Osteocyte (in vitro differentiated cells): ENCODE measurements at places on chromosomes 3 and 15. TPM values are rescaled to one million over a fixed set of nuclear protein-coding genes. Genes with fewer than 3 reads are reported as not detected.

DNA sequence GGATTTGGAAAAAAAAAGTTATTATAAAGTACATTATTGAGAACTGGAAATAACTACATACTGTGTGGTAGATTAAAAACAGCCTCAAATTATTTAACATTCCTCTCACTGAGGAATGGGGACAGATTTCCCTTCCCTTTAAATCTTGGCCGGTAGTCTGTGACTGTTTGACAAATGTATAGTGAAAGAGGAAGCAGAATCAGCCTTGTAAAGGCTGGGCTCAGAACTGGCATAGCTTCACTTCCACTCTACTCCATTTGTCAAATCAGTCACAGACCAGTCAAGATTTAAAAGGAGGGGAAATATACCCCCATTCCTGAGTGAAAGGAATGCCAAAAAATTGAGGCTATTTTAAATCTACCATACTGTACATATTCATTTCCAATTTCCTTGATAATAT is 18.2 kb upstream of the B4GALT4 start:
- no peak overlapping the region for H3K27ac ChIP-seq
- no peak for DNase-seq
- no peak overlapping the region for H3K4me3 ChIP-seq
- H3K36me3 ChIP-seq = no peaks in the 10 kb centered on the region

GRCh38 chr3:100389025-100389424 is 11.9 kb downstream of the TOMM70 start:
- no peak overlapping the region for H3K27ac ChIP-seq
- H3K4me1 ChIP-seq = peaks cover 41% of the 10 kb centered on the region
- no peaks in the 10 kb centered on the region for H3K27me3 ChIP-seq
- DNase-seq = no peak

GRCh38 chr3:159929171-159930141 is 59.2 kb upstream of the IL12A start:
- H3K36me3 ChIP-seq = no peaks in the 10 kb centered on the region
- H3K4me1 ChIP-seq = peaks cover 34% of the 10 kb centered on the region
- peak overlapping the region; percentile 91 for H3K27ac ChIP-seq
- no peak for DNase-seq

- no peak overlapping the region for H3K27ac ChIP-seq
- H3K4me1 ChIP-seq = peaks cover 50% of the 10 kb centered on the region
- peaks cover 1% of the 10 kb centered on the region for H3K36me3 ChIP-seq
- DNase-seq = no peak
Observed at GRCh38 chr3:5134499-5134898, 12.4 kb downstream of the ARL8B start.

DNA sequence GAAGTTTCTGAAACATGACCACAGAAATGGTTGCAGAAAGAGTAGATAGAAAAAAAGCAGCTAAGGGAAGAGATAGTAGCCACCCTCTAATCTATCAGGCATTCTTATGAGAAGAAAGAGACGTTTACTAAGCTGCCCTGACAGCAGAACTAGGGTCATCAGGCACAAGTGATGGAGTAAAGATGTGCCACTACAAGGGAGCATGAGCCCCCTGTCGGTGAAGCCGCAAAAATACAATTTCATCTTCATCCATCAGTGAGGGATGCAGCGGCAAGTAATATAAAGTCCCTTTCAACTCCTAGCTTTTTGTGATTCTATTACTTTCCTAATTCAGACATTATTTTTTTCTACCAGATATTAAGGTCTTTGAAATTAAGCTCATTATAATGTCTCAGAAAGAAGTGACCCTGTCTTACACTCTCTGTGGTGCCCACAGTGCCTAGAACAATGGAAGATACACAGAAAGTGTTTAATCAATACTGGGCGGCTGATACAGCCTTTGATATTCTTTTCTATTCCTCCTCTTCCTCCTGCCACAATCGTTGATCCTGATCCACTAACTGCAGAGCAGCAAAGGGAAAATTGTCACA is 651.6 kb downstream of the NTRK3 start:
- peaks cover 7% of the 10 kb centered on the region for H3K4me1 ChIP-seq
- peaks cover 8% of the 10 kb centered on the region for H3K27me3 ChIP-seq
- H3K36me3 ChIP-seq = no peaks in the 10 kb centered on the region
- H3K27ac ChIP-seq = no peak overlapping the region

GRCh38 chr3:51686512-51687215 is 15.6 kb downstream of the TEX264 start:
- peaks cover 35% of the 10 kb centered on the region for H3K4me1 ChIP-seq
- no peaks in the 10 kb centered on the region for H3K27me3 ChIP-seq
- H3K4me3 ChIP-seq = no peak overlapping the region

DNA sequence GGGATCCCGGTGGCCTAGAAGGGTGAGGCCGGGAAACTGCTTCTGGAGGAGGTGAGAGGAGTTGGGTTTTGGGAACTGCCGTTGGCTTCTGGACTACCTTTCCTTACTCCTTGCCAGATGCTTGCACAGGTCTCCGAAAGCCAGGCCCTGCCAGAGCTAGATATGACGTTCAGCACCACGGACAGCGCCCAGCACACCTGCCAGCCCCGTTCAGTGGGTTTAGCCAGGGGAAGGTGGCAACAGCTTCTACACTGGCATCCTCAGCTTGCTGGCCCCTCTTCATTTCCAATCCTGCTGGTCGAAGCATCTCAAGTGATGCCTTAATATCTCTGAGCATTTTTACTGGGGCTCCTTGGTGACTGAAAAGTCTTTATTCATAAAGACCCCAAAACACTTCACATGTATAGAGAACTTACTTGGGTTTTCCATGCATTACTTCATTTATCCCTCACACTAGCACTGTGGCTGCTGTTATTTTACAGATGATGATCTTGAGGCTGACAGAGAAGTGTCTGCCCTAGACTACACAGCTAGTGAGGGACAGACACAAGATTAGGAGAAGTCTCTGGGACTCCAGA is 21.9 kb downstream of the HCN4 start:
- H3K27ac ChIP-seq = no peak overlapping the region
- H3K4me1 ChIP-seq = no peaks in the 10 kb centered on the region
- peaks cover 4% of the 10 kb centered on the region for H3K27me3 ChIP-seq

DNA sequence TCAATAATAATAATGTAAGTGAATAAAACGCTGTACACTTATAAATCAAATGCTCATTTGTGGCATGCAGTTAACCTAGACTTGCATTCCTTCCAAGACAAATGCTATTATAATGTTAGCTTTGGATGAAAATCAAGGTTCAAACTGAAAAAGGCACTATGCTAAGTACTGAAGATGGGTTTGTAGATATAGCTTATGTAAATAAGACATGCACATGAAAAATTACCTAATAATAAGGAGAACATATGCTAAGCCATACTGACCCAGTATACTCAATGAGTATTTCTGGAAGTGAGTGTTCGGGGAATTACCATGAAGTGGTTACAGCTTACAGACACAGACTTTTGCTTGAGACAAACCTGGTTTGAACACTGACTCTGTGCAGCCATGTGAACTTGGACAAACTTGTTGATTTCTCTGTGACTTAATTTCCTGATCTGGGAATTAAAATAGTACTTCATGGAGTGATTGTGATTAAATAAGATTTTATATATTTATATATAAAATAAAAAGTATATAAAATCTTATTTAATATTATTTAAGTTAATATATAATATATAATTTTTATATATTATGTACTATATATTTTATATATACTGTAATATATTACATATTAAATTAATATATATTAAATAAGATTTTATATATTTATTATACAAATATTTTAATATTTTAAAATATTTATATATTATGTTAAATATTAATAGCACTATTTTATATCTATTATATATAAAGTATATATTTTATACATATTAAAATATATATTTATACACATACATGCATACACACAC is 159.2 kb downstream of the ZPLD1 start:
- H3K27me3 ChIP-seq = peaks cover 2% of the 10 kb centered on the region
- H3K4me3 ChIP-seq = no peak overlapping the region
- no peaks in the 10 kb centered on the region for H3K36me3 ChIP-seq
- no peaks in the 10 kb centered on the region for H3K4me1 ChIP-seq
- no peak overlapping the region for H3K27ac ChIP-seq

DNA sequence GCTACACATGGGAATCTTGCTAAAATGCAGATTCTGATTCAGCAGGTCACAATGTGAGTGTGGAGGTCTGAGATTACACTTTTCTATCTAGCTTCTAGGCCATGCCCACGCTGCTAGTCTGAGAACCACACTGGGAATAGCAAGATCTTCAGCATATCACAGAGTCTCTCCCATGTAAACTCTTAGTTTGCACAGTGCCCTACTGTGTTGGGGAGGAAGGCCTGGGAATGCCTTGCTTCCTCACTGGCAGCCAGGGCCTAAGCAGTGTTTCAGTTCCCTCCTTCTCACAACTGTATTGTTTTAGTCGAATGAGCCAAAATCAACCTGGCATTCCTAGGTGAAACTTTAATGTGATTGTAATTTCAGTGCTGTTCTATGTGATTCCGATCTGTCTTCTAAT is 180.0 kb upstream of the EIF1B start:
- no peaks in the 10 kb centered on the region for H3K4me1 ChIP-seq
- DNase-seq = no peak
- no peaks in the 10 kb centered on the region for H3K27me3 ChIP-seq
- no peak overlapping the region for H3K4me3 ChIP-seq

DNA sequence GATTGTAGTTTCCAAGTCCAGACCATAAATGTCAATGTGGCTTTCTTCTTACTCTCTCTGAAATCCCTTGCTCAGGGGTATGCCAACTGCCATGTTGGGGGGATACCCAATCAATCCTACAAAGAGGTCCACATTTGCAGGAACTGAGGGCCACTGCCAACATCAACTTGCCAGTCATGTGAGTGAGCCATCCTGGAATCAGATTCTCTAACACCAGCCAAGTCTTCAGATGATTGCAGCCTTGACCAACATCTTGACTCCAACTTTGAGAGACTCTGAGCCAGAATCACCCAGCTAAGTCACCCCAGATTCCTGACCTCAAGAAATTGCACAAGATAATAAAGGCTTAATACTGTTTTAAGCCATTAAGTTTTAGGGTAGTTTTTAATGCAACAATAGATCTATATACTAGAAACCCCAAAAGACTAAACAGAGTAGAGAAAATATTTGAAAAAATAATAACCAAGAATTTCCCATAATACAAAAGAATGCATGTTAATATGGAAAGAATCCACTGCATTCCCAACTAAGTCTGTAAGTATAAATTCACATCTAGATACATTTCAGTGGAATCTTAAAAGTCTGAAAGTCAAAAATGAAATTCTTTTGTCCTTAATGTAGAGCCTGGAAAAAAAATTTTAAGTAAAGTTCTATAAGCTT is 22.4 kb downstream of the ISG20 start:
- no peaks in the 10 kb centered on the region for H3K36me3 ChIP-seq
- no peak for DNase-seq
- H3K4me1 ChIP-seq = peaks cover 66% of the 10 kb centered on the region
- H3K4me3 ChIP-seq = no peak overlapping the region

- no peaks in the 10 kb centered on the region for H3K36me3 ChIP-seq
- DNase-seq = no peak
- H3K4me3 ChIP-seq = no peak overlapping the region
Observed at GRCh38 chr3:449711-450110, 253.1 kb downstream of the CHL1 start.

DNA sequence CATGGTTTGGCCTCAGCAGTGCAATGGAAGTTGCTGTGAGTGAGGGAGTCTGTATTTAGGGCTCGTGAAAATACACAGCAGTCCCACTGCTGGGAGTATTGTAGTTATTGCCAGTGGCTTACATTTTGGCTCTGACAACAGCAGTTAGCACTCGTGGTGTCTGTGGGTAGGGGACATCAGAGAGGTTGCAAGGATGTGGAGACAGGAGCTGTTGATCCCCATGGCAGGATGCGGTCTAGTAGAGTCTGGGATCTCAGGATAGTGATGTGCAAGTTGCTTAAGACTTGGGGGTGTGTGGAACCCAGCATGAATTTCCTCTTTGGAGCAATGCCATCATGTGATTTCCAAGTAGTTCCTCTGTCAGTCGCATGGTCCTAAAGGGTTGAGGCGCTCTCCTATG is 59.9 kb downstream of the GALK2 start:
- no peaks in the 10 kb centered on the region for H3K27me3 ChIP-seq
- no peak overlapping the region for H3K27ac ChIP-seq
- H3K4me3 ChIP-seq = no peak overlapping the region
- H3K4me1 ChIP-seq = no peaks in the 10 kb centered on the region
- DNase-seq = no peak

DNA sequence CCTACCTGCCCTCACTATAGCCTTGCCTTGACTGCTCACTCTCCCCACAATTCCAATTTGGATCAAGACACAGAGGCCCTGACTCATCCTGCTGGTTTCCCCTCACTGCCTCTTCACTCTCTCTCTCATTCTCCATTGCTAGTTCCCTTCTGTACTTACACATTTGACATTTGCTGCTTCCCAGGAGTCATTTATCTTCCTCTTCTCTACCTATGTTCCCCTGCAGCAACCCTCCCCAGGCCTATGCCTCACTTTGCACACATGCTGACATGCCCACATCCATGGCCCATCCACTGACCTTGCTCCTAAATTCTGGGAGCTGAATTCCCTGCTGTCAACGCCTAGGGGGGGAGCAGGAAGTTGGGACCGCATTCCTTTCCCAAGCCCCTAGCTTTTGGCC is 82.2 kb downstream of the SRGAP3 start:
- DNase-seq = no peak
- no peak overlapping the region for H3K4me3 ChIP-seq
- H3K36me3 ChIP-seq = no peaks in the 10 kb centered on the region
- H3K27ac ChIP-seq = no peak overlapping the region
- no peaks in the 10 kb centered on the region for H3K4me1 ChIP-seq

DNA sequence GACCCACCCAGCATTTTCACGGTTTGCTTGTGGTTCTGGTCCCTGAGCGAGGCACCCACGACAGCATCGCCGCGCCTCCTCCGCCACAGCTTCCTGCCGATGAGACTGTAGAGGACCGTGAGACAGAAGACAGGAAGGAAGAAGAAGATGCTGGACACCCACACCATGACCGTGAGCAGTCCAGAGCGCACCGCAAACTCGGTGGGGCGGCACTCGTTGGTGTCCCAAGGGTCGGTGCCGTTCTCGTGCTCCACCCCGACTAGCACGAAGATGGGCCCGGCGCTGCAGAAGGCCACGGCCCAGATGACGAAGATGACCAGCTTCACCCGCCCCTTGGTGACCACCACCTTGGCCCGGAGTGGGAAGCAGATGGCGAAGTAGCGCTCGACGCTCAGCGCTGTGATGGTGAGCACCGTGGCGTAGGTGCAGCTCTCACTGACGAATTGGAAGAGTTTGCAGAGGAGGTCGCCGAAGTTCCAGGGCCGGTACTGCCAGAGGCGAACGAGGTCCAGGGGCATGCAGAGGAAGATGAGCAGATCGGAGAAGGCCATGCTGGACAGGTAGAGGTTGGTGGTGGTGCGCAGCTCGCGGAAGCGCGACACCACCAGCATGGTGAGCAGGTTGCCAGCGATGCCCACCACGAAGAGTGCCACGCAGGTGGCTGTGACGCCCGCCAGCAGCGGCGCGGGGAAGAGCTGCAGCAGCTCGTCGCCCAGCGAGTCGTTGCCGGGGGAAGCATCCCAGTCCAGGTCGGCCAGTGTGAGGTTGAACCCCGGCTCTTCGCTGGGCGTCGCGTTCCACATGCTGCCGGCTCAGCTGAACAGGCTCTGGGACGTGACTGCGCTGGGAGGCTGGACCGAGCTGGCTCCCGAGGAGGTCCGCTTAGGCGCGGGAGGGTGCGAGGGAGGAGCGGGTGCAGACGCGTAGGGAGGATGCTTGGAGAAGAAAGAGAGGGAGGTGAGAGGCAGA is at the start of gene GHSR:
Gene GHSR (minus strand): TSS at position 846 of the 969 bp plus-strand sequence. CDS start 43 bp downstream, at position 803.
- no peak within 1 kb of the TSS for H3K27ac ChIP-seq
- DNase-seq = no peak
- peaks cover 5% of the 10 kb centered on the region for H3K36me3 ChIP-seq
- H3K4me3 ChIP-seq = no peak within 1 kb of the TSS
- peaks cover 5% of the 10 kb centered on the region for H3K4me1 ChIP-seq

H1-8 gene
- not detected in 2 replicates for total RNA-seq

CCR3 gene
- total RNA-seq = not detected in 2 replicates

SPRED1 gene
- total RNA-seq = 33.7 and 40.9 TPM in 2 replicates

SCG5 gene
- total RNA-seq = 0.52 and 0.54 TPM in 2 replicates

GDPGP1 gene
- 5.6 and 6.6 TPM in 2 replicates for total RNA-seq

TP63 gene
- 0.16 and 0.29 TPM in 2 replicates for total RNA-seq

MUSTN1 gene
- 2.0 and 6.2 TPM in 2 replicates for total RNA-seq
